ENCODE measurements at places on chromosomes 7 and 10.

GRCh38 chr7:98521089-98521692 is 95.9 kb upstream of the NPTX2 start:
- DNase-seq = no peak

DNA sequence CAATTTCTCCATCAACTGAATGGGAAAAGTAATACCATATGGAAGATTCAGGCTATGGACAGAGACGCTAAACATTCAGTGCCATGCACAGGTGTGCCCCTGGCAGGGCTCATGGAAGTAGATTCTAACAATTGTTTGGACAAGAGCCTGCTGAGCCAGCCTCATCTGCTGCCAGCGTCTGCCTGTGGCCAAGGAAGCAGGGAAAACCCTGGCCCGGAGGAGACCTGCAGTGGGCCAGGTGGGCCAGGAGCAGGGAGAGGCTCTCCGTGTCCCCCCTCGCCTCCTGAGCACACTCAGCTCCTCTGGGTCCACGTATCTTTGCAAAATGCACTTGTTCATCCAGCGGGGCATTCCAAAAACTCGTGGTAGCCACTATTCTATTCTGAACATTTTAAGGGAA is 130.1 kb downstream of the TCERG1L start:
- no peak for DNase-seq

DNA sequence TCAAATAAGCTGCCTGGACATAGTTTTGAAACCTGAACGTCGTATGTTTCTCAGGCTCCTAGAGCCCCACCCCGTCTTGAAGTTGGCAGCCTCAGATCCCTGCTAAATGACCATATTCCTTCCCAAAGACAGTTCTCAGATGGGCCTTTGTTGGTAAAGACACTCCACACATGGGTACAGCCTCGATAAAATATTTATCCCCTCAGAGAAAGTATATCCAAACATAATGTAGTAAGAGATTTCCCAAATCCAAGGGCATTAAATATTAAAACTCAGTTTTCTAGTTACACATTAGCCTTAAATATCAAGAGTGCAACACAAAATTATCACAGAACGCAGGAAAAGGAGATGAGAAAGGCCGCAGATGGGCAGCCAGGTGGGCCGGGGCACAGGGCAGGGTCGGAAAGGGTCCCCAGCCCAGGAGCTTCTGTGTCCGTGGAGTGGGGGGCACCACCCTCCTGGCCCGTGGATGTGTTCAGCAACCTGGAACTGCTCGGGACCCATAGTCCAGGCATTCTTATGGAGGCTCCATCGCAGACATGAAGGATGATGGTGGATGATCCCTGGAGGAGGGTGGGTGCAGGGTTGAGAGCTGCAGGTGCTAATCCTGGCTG is 1.5 kb upstream of the CFAP46 start:
- no peak for DNase-seq

- DNase-seq = no peak
Observed at GRCh38 chr7:34165927-34166550, 260.7 kb downstream of the BMPER start.

DNA sequence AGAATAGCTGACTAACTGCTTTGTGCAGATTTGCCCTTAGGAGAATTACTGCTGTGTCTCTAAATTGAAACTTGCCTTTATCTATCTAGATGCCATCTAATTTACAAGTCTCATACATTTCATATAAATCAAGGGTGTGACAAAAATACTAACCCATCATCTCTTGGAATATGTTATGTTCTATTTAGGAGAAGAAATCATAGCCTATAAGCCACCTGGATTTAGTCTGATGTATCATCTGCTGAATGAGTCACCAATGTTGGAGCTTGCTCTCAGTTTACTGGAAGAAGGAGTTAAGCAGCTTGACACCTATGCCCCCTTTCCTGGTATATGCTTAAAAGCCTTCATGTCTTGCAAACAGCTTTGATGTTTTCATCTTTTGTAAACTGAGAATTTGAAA is 43.5 kb downstream of the NUP205 start:
- no peak for DNase-seq

DNA sequence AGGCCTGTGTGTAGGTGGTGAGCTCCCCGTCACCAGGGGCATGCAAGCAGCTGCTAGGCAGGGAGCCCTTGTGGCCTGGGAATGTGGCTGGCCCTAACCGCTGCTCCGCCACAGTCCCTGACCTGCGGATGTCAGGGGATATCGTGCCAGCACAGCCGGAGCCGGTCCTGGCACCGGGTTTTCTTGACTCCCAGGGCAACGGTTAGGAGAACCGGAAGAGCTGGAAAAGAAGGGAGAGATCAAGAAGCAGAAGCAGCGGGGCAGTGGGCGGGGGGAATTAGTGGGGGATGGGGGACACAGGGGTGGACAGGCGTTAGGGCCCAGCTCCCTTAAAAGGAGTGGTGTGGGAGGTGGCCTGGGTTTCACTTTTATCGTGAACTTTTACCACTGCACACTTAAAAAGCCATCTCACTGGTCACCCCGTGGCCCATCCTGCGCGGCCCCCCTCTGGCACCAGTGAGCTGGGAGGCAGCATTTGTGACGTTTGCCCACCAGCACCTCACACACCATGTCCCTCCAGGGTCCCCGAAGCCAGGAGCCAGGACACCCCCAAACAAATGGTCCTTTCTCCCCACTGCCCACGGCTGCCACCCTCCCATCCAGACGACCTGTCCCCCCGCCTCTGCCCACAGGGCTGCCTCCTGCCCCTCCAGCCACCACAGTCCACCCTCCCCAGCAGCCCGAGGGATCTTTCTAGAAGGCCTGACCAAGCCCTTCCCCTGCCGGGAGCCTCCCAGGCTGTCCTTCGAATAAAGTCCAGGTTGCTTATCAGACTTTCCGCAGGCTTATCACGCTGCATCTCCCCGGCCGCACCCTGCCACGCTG is 1.8 kb upstream of the MICALL2 start:
- no peak for DNase-seq

DNA sequence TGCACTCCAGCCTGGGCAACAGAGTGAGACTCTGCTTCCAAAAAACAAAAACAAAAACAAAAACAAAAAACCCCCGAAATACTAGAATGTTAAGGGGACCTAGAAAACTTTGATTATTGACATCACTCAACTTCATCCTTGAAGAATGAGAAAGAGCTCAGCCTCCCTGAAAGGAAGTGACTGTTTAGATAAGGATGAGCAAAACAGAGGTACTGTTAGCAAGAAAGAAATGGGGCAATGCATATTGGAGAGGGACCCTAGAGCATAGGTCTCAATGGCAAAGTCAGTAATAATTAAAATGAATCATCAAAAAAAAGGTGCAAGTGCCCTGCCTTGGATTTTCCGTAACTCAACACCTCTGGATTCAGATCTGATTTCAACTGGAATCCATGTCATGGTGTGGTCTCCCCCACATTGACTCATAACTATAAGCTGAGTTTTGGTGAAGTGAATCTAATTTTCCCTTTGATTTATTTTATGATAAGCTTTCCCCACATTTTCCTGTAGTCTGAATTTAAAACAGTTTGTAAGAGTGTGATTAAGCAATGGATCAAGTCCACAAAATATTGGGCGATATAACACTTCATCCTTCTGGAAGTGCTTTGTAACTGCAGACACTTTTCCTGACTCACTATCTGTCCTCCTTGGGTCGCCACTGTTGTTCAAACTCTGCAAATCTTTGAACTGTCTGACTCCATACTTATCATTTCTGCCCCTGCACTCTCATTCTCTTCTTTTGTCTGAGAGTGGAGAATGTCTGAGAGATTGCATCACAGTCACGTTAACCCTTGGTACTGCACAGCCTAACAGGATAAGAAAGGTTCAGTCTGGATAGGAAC is 224.8 kb upstream of the LYZL1 start:
- no peak for DNase-seq

GRCh38 chr10:94016727-94017714 is 23.3 kb downstream of the PLCE1 start:
- DNase-seq = no peak

DNA sequence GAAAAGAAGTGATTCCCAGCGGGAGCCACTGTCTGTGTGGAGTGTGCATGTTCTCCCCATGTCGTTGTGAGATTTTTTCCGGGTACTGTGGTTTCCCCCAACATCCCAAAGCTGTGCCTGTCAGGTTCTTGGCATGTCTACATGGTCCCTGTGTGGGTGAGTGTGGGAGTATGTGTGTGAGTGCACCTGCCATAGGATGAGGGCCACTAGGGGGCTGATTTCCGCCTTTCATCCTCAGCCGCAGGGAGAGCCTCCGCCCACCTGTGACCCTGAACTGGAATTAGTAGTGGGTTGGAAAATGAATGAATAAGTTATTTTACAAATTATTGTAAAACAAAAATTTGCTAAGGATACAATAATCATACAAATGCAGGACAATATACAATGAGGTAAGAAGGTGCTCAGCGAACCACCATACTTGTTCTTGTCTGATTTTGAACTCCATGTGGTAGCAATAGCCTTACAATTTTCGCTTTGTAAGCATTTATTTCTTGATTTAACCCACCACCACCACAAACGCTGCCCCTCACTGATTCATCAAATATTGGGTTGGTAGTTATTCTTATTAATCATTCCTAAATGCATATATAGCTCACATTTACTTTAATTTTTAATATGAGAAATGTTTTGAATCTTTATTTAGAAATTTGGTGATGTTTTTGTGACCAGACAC is 641.2 kb upstream of the VSTM2A start:
- DNase-seq = no peak

- DNase-seq = no peak
Observed at GRCh38 chr7:31203551-31203950, 137.0 kb downstream of the NEUROD6 start.

DNA sequence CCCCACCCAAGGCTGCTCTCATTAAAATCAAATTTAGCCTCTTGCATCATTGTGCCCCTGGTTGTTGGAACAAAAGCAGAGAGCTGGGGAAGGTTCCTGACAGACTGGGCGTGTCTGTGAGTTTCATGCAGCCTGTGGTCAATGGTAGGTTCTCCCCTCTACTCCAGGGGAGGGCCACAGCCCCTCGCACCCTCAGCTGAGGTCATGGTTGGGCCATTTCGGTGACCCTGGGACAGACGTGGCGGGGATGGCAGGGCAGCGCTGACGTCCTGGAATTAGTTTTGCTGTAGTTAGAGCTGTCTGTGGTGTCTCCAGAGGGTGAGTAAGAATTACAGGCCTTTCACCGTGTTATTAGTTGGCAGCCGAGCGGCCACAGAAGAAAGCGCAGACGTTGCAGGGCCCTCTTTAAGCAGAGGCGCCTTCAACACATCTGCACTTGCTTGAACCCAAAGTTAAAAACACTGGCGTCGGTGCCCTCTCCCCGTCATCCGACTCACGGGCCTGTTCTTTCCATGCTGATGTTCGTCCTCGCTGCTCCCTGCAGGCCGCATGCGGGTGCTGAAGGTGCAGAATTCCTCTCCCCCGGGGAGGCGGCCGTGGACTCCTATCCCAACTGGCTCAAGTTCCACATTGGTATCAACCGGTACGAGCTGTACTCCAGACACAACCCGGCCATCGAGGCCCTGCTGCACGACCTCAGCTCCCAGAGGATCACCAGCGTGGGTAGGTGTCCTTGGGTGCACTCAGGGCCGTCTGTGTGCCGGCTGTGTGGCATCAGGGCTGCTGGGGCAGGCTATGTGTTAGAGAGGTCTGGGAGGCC is 2.8 kb downstream of the FAM20C start:
- DNase-seq = no peak

- DNase-seq = no peak
Observed at GRCh38 chr10:102676534-102677315, 32.4 kb downstream of the TRIM8 start.

GRCh38 chr7:82313269-82313668 is 130.3 kb downstream of the CACNA2D1 start:
- no peak for DNase-seq

DNA sequence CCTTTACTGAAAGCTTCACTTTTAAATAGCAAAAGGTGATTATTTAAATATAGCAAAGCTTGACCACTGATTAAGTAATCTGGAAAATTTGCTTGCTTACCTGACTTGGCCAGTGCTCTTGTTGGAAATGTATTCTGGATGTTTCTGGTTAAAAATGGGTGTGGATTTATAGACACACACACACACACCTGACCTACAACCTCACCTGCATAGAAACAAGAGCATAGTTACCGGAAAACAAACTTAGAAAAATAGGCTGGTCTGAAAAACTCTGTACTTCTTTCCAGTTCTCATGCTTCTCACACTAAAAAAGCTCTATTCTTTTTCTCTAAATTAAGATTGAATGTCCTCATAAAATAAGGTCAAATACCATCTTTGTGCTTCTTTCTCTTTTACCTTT is at the start of gene AGR3:
Gene AGR3 (minus strand): TSS at position 140 of the 400 bp plus-strand sequence. CDS start 3,365 bp downstream, outside the sequence.
- no peak for DNase-seq

DNA sequence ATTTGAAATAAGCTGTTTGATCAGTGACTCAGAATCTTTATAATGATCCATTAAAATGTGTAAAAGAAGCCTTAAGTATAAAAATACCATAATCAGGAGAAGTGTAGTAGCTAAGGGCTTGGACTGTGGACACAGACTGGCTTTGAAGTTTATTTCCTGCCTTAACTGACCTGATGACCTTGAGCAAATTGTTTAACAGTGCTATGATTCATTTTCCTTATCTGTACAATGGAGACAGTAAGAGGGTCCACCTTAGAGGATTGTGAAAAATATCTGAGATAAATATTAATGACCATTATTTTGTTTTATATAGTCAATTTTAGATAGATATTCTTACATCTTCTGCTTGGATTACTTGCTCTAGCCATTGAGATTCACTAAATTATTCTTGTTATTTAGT is 13.3 kb upstream of the RPA3 start:
- DNase-seq = no peak

DNA sequence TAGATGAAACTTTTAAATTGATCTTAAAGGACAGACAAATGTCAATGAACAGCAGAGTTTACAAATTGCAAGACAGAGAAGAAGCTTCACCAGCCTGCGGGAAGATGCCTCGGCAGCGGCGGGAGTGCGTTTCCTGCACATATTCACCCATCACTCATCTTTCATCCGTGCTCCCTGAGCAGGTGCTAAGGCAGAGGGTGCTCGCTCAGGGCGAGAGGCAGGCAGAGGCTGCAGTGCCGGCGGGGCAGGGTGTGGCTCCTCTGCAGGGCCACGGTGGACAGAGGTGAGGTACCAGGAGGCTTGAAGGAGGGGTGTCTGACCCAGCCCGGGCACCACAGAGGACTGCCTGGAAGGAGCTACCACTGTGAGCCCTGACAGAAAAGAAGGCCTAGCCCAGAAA is 155.2 kb upstream of the PPP2R2D start:
- DNase-seq = no peak

DNA sequence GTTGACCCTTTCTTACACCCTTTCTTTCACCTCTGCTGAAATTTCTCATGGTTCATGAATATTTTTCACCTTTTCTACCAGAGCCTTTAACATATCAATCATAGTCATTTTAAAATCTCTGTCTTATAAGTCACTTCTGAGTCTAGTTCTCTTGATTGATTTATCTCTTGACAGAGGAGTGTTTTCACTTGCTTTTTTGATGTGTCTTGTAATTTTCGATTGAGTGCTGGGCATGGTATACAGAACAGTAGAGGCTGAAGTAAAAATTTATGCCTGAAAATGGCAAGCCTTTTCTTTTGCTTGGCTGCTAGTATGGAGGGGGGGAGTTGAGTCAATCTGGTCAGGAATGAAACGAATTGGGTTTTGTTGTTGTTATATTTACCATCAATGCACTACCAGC is 41.2 kb upstream of the NPTX2 start:
- DNase-seq = no peak
